ENCODE measurements at places on chromosomes 7 and 10. TPM values are rescaled to one million over a fixed set of nuclear protein-coding genes. Genes with fewer than 3 reads are reported as not detected.

FBXO24 gene
- 0.54 TPM for total RNA-seq

MALSU1 gene
- total RNA-seq = 30.5 TPM

TCAF2 gene
- 3.3 TPM for total RNA-seq

SEC31B gene
- 1.1 TPM for total RNA-seq

- no peak for DNase-seq
These were observed 112.4 kb downstream of the KBTBD2 start for GRCh38 chr7:32779167-32779566.

GRCh38 chr7:70935311-70935710 is 196.6 kb upstream of the GALNT17 start:
- DNase-seq = no peak

GRCh38 chr10:14925268-14925667 is 28.6 kb downstream of the DCLRE1C start:
- no peak for DNase-seq

GRCh38 chr10:92756201-92757065 is 66.7 kb downstream of the HHEX start:
- DNase-seq = peak; percentile 44

OR6B1 gene
- not detected for total RNA-seq

- no peak for DNase-seq
These were observed 252.2 kb upstream of the HABP2 start for GRCh38 chr10:113300617-113301016.

CD36 gene
- total RNA-seq = 0.54 TPM

GRCh38 chr10:127398140-127398970 is 150.8 kb upstream of the NPS start:
- DNase-seq = peak; percentile 73

GRCh38 chr7:128874140-128875031 is 11.7 kb downstream of the ATP6V1F start:
- DNase-seq = no peak

DGKB gene
- total RNA-seq = under 0.01 TPM

LRIT1 gene
- not detected for total RNA-seq
